Suprapubic skin (tissue), 4 donors: ENCODE measurements at places on chromosomes 13 and 19. TPM values are rescaled to one million over a fixed set of nuclear protein-coding genes. Genes with fewer than 3 reads are reported as not detected.

LILRB5 gene
- total RNA-seq = 3.1 TPM

- H3K4me3 ChIP-seq = no peak overlapping the region
- H3K27ac ChIP-seq = no peak overlapping the region
- no peaks in the 10 kb centered on the region for H3K27me3 ChIP-seq
- H3K4me1 ChIP-seq = peaks cover 4% of the 10 kb centered on the region
- H3K36me3 ChIP-seq = no peaks in the 10 kb centered on the region
- DNase-seq = no peak
Observed at GRCh38 chr13:110106726-110107125, 200.2 kb downstream of the COL4A1 start.

- H3K4me1 ChIP-seq = no peaks in the 10 kb centered on the region
- peaks cover 4% of the 10 kb centered on the region for H3K27me3 ChIP-seq
- no peak overlapping the region for H3K27ac ChIP-seq
- DNase-seq = no peak
Observed at GRCh38 chr13:111549464-111549863, 229.0 kb downstream of the TEX29 start.

DNA sequence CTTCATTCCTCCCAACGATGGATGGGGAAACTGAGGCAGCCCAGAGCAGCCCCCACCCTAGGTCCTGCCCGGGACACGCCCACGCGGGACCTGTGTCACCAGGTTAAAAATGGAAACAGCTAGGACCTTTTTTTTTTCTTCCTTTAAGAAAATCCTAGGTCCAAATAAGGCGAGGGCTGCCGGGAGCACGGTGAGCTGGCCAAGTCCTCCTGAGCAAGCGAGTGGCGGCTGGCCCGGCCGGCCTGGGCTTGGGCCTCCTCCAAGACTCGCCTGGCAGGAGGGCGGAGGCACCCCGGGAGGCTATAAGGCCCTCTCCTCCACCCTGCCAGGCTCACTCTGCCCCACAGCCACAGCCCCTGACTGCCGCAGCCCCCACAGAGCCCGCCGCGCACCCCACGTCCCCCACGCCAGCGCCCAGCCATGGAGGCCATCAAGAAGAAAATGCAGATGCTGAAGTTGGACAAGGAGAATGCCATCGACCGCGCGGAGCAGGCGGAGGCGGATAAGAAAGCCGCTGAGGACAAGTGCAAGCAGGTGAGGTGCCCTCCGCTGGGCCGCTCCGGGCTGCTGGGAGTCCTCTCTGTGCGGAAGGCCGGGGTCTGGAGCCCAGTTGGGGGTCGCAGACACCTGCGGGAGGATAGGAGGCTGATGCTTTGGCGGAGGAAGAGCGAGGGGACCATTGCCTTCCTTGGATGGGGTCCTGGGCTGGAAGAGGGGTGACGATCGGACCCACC, 8.9 kb upstream of the TPM4 start:
- H3K4me1 ChIP-seq = peaks cover 66% of the 10 kb centered on the region
- no peak for DNase-seq
- H3K27ac ChIP-seq = peak overlapping the region; percentile 78
- H3K4me3 ChIP-seq = peak overlapping the region; percentile 51
- no peaks in the 10 kb centered on the region for H3K36me3 ChIP-seq
- no peaks in the 10 kb centered on the region for H3K27me3 ChIP-seq

DNA sequence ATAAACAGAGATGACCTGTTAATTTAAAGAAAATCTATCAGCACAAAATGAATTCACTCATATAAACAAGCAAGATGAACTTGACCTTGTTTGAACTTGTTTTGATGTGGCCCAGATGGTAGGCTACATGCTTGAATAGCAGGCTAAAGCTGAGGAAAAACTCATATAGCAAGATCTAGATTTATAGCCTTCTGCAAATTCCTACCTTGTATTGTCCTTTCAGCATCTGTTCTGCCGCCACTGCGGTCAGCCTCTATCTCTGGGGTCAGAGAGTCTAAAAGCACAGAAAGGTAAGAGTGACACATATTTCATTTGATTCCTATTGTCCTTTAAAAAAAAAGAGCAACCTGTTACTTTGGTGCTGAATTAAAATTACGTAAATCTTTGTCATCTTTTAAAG, 392.1 kb downstream of the DACH1 start:
- H3K27me3 ChIP-seq = no peaks in the 10 kb centered on the region
- H3K36me3 ChIP-seq = no peaks in the 10 kb centered on the region
- H3K27ac ChIP-seq = no peak overlapping the region
- DNase-seq = no peak

- no peak overlapping the region for H3K27ac ChIP-seq
- no peaks in the 10 kb centered on the region for H3K27me3 ChIP-seq
- no peaks in the 10 kb centered on the region for H3K4me1 ChIP-seq
- no peak for DNase-seq
- no peak overlapping the region for H3K4me3 ChIP-seq
- no peaks in the 10 kb centered on the region for H3K36me3 ChIP-seq
Observed at GRCh38 chr13:54133746-54134145, 1105.1 kb downstream of the OLFM4 start.
